ENCODE measurements at places on chromosomes 7 and 10.

DNA sequence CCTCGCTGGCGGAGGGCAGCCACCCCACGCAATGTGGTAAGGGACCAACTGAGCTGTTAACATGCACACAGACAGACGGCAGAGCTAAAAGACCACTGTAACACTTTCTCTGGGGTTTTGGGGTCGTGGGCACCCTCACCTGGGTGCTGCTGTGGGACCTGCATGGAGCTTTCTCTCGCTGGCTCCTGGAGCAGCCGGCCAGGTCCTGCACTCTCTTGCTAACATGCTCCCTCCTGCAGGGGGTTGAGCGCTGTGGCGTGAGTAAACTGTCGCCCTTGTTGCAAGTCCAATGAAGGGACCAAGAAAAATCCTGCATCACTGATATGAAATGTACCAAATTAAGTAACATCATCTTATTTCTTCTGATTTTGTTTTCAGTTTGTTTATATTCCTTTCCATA is 92.0 kb downstream of the ADK start:
- DNase-seq, result no peak

DNA sequence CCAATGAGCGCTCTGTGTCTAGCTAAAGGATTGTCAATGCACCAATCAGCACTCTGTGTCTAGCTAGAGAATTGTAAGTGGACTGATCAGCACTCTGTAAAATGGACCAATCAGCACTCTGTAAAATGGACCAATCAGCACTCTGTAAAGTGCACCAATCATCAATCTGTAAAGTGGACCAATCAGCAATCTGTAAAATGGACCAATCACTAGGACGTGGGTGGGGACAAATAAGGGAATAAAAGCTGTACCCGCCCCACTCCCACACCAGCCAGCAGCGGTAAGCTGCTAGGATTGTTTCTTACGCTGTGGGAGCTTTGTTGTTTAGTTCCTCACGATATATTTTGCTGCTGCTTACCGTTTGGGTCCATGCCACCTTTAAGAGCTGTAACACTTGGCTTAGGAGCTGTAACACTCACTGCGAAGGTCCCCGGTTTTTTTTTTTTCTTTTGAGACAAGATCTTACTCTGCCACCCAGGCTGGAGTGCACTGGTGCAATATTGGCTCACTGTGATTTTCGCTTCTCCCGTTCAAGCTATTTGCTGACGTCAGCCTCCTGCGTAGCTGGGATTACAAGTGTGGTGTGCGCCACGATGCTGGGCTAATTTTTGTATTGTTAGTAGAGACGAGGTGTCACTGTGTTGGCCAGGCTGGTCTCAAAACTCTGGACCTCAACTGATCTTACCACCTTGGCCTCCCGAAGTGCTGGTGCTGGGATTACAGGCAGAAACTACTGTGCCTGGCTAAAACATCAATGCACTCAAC is 184.8 kb downstream of the PTPN20 start:
- no peak for DNase-seq

GRCh38 chr7:24637706-24638105 is 64.5 kb downstream of the PALS2 start:
- no peak for DNase-seq

DNA sequence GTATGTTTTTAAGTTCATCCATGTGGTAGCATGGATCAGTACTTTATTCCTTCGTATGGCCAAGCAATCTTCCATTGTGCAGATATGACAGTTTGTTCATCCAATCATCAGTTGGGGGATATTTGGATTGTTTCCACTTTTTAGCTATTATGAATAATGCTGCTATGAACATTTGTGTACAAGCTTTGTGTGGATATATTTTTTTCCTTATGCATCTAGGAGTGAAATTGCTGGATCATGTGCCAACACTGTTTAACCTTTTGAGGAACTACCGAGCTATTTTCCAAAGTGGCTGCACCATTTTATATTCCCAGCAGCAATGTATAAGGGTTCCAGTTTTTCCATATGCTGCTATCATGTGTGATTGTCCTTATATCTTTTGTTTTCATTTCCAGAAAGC is 140.1 kb downstream of the HIBADH start:
- no peak for DNase-seq

GRCh38 chr7:77537778-77538280 is 734 bp downstream of the PTPN12 start:
- no peak for DNase-seq

- no peak for DNase-seq
These were observed 39.7 kb upstream of the ZNF518A start for GRCh38 chr10:96090463-96090800.

DNA sequence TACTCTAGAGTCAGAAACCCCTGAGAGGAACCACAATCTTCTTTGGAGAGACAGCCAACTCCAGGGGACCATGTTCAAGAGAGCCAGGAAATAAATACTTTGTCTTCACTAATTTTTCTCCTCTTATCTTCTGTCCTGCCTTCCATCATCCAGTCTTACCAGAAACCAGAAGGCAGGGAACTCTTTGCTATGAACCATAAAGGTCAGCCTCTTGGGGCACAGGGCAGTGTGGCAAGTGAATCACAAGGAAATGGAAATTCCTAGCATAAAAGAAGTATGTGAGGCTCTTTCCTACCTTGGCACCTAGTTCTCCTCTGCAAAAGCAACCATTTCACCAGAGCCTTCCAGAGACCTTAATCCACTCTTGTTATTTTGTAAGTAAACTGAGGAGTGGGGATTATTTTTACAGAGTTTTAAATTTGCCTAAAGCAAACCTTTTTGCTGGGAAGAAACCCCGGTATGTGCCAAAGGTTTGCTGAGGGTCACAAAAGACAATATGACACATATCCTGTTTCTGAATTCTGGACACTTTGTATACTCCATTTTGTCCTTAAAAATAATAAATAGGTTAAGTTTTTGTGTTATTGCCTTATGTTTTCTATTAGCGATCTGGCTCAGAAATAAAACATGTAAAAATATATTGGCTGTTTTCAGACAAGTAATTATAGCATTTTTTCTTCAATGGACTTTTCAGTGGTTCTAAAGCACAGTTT is 87.1 kb downstream of the ADAM22 start:
- DNase-seq, result no peak

GRCh38 chr7:104621321-104621720 is 292.9 kb downstream of the LHFPL3 start:
- no peak for DNase-seq

GRCh38 chr10:14562218-14563075 is 212.2 kb downstream of the FAM107B start:
- no peak for DNase-seq

- DNase-seq, result no peak
These were observed 689.6 kb downstream of the NRG3 start for GRCh38 chr10:82564353-82565196.

- no peak for DNase-seq
These were observed 177.3 kb downstream of the TCF7L2 start for GRCh38 chr10:113127261-113127900.

- no peak for DNase-seq
These were observed 234.2 kb downstream of the REEP3 start for GRCh38 chr10:63755441-63755840.

GRCh38 chr7:69091521-69091920 is 506.8 kb upstream of the AUTS2 start:
- DNase-seq, result no peak

DNA sequence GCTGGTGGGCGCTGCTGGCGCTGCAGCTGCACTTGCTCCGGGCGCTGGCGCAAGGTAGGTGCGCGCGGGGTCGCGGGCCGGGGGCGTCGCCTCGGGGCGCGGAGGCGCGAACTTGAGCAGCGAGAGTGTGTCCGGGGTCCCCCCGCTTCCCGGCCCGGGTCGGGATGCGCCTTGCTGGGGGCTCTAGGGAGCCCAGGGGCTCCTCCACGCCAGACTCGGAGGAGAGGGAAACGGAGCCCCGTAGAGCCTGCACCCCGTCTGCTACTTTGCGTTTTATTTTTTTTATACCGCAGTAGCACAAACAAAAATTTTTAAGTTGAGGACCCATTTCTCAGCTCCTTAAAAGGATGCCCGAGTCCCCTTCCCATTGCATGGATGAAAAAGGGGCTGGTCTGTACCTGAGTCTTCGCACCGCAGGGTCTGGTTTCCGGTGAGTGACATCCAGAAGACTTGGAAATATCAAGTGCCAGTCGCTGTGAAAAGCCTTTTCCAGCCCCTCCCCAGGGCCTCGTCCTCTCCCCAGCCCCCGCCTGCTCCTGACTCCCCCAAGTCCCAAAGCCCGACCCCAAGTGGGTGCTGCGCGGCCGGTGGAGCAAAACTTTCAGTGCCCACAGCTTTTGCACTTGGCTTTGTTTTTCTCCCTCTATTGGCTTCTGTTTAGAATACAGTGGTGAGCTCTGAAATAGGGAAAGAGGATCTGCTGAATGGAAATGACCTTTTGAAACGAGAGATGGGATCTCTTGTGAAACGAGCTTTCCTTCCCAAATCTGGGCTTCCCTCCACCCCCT is 973 bp downstream of the SDK1 start:
- no peak for DNase-seq

GRCh38 chr10:120011359-120012130 is 119.0 kb downstream of the SEC23IP start:
- DNase-seq, result no peak

DNA sequence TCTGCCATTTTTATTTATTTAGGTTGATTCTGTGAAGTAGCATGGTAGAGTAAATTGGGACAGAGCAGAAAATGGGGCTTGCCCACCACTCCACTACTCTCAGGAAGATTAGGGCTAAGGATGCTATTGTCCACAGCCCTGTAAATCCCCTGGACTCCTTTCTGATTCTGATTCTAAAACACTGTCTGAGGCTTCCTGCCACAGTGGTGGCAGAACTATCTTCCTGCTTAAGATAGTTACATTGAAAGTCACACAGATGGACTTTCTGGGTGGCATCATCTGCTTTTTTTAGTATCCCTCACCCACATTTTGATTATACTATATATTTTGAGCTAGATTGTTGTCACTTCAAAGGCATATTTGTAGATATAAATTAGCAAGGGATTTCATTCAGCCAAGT is 50.0 kb downstream of the SPAM1 start:
- DNase-seq, result no peak

DNA sequence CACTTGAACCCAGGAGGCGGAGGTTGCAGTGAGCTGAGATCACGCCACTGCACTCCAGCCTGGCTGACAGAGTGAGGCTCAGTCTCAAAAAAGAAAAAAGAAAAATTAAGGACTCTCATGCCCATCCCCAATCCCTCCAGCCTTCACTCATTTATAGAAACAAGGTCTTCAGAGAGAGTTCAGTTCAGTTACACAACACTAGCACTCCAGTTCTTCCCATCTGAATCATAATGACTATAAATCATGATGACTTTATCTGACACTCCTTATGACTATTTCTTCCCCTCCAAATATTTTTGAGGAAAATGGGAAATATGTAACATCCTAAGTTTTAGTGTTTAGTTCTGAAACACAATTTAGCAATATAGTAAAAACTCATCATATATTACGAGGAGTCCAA is 107.4 kb upstream of the LSM8 start:
- no peak for DNase-seq

GRCh38 chr10:129690248-129691070 is 223.4 kb downstream of the MGMT start:
- no peak for DNase-seq

DNA sequence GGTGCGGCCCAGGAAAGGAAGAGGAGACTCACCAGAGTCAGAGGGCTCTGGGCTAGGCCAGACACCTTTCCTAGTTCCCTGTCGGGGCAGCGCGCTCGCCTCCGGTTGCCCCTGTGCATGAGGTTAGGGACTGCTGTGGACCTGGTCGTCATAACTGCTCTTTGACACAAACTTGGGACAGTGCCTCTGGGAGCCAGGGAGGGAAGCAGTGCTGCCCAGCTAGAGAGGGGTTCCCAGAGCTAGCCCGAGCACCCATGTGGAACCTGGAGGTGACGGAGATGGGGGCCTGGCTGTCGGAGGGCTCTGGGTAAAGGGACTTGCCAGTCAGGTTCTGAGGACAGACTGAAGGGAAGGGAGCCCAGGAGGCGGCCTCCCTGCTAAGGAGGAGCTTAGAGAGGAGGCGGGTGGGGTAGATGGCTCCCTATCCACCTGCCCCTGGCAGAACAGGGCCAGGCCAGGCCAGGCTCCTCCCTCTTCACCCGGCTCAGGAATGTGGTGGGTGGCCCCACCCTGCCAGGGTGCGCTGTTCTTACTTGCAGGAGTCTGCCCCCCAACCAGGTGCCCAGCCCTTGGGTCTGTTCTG is 29.7 kb downstream of the AGAP3 start:
- no peak for DNase-seq

GRCh38 chr10:71835671-71836595 is 15.1 kb downstream of the PSAP start:
- no peak for DNase-seq

GRCh38 chr10:24642921-24643678 is 80.6 kb downstream of the ARHGAP21 start:
- DNase-seq, result no peak

DNA sequence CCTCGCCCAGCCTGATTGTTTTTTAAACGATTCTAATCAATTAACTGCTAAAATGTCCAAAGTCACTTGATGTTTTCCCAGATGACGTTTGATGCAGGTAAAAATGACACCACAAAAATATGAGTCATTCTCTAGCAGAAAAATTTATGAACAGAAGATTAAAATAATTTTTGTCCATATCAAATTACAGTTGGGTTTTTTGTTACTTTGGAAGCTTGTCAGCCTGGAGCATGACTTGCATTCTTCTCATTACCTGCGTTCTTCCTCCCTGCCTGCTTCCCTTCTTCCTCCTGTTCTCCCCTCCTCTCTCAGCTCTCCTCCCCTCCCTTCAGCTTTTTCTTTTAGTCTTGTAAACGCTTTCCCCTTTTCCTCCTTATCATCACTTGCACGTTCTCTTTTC is 18.7 kb downstream of the IL15RA start:
- DNase-seq, result no peak

DNA sequence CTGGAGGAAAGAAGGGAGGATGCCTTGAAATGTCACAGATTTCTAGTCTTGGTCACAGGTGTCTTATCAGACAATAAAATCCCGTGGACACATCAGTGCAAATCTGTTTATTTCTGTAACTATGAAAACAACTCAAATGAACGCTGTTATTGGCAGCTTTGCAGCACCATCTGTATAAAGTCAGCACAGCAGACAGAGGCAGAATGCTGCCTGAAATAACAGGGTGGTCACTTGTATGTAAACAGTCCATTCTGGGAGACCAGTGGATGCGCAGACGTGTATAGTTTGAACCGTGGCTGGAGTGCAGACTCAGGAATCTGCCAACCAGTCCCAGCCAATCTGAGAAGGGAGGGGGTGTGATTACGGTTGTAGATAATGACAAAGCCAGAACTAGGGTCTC is 54.8 kb downstream of the SEC23IP start:
- no peak for DNase-seq

DNA sequence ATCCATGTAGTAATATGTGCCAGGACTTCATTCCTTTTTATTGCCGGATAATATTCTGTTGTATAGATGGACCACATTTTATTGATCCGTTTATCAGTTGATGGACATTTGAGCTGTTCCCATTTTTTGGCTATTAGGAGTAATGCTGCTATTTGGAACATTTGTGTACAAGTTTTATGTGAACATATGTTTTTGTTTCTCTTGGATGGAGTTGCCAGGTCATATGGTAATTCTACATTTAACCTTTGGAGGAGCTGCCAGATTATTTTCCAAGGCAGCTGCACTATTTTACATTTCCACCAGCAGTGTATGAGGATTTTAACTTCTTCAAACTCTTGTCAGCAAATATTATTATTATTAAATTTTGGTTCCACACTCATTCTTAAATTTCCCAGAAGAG is 59.2 kb downstream of the C10orf90 start:
- no peak for DNase-seq

GRCh38 chr7:12467837-12468236 is 64.2 kb upstream of the VWDE start:
- DNase-seq, result no peak

GRCh38 chr10:70331486-70332268 is 47.9 kb upstream of the NPFFR1 start:
- peak; percentile 84 for DNase-seq
